ENCODE measurements at places on chromosomes 4 and X. TPM values are rescaled to one million over a fixed set of nuclear protein-coding genes. Genes with fewer than 3 reads are reported as not detected.

DNA sequence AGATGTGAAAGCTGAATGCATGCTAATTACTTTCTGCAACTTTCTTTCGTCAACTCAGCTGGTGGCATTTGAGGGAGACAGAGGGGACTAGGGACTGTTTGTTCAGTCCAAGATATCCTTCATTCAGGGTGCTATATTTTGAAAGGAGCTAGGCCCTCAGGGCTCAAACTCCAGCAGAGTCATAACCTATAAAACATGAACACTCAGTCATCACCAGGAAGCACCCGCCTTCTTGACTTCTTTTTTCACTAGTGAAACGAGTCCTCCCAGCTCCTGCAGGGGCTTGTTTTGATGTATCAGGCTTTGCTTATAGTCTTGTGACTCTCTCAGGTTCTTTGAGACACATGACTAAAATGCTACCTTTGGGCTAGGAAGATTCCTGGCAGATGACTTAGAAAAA, 230.6 kb downstream of the PCDH7 start:
- no peak for DNase-seq

GRCh38 chr4:126705266-126705665, 927.5 kb upstream of the INTU start:
- DNase-seq, result no peak

The GPRIN3 gene
- total RNA-seq, result 7.4 TPM

GRCh38 chrX:124395145-124395880, 49.0 kb downstream of the SH2D1A start:
- DNase-seq, result no peak

The ASB5 gene
- total RNA-seq, result 3.1 TPM

The JCHAIN gene
- total RNA-seq, result 7.0 TPM

The RELL1 gene
- total RNA-seq, result 21.9 TPM

GRCh38 chr4:15293711-15294110, 134.1 kb upstream of the C1QTNF7 start:
- no peak for DNase-seq

- no peak for DNase-seq
Observed at GRCh38 chrX:10017872-10018271, 50.7 kb downstream of the CLDN34 start.

The GYPA gene
- total RNA-seq, result not detected

DNA sequence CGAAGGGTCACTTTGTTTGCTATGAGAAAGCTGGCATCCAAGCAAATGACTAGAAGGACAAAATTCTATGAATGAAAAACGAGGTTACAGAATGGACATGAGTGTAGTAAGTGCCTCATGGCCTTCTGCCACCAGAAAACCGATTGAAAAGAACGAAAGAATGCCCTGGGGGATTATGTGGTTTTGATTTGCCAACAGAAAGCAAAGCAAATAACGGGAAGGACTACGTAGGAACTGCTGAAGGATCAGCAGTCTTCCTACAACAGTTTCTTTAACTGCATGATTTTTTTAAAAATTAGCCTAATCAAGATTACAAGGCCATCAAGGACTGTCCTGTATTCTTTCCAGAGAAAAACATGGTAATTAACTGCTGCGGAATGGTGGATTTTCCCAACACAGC, 50.6 kb downstream of the NRK start:
- DNase-seq, result no peak

- DNase-seq, result no peak
Observed at GRCh38 chr4:8730159-8730558, 137.6 kb downstream of the CPZ start.

DNA sequence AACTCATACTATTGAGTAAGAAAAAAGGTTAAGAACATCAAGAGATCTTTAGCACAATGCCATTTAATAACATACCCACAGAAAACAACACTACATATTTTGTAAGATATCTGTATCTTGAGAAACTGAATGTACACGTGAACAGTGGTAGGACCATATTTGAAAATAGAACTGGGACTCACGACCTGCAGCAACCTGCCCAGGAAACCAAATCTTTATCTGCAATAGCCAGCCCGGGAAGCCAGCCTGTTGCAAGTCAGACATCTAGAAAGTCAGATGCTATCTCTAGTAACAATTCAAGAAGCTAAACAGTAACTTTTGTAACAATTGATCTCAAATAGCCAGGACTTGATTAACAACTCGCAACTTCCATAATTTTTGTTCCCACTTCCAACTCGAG, 52.6 kb upstream of the SOD3 start:
- DNase-seq, result no peak

DNA sequence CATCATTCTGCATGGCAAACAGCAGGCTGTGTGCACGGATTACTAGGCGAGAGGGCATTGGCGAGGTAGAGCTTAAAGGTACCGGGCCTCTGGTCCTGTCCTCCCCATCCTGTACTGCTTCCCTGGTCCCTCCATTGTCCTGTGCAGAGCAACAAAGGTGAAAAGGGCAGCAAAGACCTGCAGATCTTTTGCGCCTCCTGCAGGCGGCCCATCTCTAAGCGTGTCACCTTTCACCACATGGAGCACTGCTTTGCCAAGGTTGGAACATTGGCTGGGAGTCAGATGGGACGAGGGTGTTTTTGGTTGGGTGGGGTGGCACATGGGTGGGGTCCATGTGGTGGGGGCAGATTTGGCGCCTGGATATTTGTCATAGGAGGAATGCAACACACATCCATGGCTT, 64.7 kb upstream of the UXT start:
- DNase-seq, result no peak

DNA sequence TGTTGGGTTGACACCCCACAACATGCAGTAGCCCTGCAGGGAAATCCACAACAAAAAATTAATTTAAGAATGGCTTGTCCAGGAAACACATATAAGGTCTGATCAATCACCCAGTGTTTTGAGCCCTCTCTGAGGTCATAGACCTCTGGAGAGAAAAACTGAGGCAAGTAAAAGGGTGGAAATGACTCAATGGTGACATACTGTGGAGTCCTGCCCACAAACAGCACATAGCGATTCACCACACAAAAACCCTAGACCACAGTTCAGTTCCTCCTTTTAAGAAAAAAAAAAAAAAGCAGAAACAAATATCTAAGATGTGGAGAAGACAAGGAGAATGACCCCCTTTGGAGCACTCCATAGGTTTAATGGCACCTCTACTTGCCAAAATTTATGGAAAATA, 2691.0 kb downstream of the PCDH7 start:
- DNase-seq, result no peak

The SH3RF1 gene
- 5.8 TPM for total RNA-seq

DNA sequence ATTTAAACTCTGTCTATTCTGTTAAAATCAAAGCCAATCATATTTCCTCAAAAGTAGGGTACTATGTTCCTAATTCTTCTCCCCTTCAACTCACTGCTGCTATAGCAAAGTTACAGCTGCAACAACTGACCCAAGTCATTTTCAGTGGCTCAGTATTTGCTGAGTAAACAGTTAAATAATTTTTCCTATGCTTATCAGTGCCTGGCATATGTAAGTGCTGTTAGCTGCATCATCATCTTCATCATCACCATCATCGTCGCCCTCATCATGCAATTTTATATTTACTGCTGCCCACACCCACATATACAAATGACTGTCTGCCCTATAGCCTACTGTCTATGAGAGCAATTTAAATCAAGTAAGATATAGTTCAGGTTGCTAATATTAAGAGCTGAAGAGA, 21.9 kb downstream of the COQ2 start:
- DNase-seq, result no peak

The IL13RA1 gene
- total RNA-seq, result 17.2 TPM

- no peak for DNase-seq
Observed at GRCh38 chr4:53194727-53195126, 171.1 kb downstream of the SCFD2 start.

DNA sequence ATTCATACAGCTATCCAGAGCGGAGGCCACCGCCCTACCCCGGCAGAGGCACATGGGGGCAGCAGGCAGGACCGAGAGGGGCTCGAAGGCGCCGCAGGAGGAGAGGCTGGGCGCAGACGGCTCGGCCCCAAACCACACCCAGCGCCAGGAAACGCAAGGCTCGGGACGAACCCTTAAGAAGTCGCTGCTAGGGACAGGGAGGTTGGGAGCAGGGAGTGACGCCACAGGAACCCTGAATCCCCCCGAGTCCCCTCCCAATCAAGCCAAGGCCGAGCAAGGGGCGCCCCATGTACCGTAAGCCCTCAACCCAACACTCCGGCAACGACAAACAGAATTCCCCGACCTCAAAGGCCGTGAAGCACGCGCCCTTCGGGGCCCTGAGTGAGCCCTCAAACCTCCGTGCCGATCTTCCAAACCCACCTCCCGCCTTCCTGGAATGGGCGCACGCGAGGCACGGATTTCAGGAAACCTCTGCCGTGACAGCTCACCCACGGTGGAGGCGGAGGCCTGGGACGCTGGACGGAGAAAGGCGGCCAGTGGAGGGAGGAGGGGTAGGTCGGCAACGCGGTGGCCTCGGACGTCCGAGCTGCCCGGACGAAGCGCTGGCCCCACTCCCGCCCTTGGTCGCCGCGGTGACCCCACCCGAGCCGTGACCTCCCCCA, 1.8 kb downstream of the ZFYVE28 start:
- DNase-seq, result peak; percentile 51

- DNase-seq, result no peak
Observed at GRCh38 chrX:45145492-45146215, 55.0 kb downstream of the DIPK2B start.

All from left ventricle myocardium superior (tissue), 1 donor.